GF-D8 (cell line): ENCODE measurements at places on chromosomes 2 and 18.

DNA sequence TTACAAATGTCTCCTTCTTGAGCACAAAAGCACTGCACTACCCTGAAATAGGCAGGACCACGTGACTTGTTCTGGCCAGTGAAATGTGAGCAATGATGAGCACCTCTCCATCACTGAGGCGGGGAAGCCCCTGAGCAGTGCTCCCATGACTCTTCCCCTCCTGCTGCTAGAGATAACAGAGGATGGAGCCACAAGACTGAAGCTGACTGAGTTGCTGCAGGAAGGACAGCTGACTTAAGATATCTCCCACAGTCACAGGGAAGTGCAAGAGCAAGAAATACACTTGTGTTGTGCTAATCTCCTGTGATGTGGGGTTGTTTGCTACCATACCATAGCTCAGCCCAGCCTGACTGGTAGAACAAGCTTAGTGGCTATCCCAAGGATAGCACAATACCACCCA is 38.7 kb downstream of the STK39 start:
- DNase-seq = no peak

DNA sequence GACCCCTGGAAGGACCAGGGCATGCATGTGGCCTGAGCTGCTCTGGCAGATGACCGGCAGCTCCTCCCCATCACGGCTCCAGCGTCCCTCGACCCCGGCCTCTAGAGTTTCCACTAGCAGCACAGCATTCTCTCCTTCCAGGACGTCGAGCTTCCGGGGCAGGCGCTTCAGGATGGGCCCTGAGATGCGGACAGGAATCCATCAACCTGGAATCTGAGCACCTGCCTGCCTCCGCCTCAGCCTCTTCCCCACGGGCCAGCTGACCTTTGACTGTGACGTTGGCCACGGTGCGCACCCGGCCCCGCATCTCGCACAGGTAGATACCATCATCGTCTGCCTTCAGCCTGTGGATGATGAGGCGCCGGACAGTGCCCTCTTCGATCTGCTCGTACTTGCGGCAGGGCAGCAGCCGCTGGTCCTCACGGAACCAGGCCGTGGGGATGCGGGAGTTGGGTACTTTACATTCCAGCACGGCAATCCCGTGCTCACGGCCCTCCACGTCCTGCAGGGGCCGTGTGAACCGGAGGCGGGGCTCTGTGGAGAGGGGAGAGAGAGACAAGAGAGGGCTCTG is 3.5 kb downstream of the OBSL1 start:
- no peak for DNase-seq

GRCh38 chr2:16650287-16651249 is 15.1 kb downstream of the CYRIA start:
- no peak for DNase-seq

GRCh38 chr2:126299469-126299976 is 356.4 kb upstream of the GYPC start:
- DNase-seq = no peak
